ENCODE measurements at places on chromosomes 12 and 14.
A peak's percentile ranks its signal among the peaks of the same experiment; 100 is the strongest.

DNA sequence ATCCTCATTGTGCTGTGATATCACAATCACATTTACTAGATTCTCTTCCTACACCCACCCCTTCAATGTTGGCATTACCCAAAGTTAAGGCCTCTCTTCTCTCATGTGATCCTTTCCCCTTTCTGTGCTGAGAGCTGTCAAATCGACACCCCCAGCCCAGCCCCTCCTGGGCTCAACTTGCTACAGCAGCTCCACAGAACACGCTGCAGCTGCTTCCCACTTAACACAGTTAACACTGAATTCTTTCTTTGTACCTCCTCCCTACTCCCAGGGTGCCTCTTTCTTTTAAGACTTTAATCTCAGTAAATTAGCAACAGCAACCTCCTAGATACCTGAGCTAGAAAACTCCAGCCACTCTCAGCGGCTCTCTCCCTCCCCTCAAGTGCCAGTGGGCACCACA is 17.8 kb downstream of the SPTB start:
- DNase-seq, result no peak

GRCh38 chr14:69880044-69880487 is 850 bp downstream of the SMOC1 start:
- DNase-seq, result peak; percentile 9

- no peak for DNase-seq
These were observed 9.2 kb downstream of the WNT5B start for GRCh38 chr12:1638203-1638602.

DNA sequence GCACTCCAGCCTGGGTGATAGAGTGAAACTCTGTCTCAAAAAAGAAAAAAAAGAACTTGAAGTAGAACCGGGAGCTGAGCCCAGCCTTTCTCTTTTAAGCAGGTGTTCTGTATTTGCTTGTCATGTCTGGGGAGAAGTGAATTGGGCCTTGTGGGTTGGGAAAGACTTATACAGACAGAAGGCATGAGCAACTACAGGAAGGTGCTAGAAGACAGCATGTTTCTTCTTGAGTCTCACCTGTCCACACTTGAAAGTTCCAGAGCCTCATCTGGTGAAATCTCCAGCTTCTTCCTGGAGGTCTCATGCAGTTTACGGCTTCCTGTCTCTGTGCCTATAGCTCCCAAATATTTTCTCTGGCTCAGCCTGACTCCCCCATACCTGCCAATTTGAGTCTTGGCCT is 2.5 kb downstream of the PGAM5 start:
- DNase-seq, result peak; percentile 26

DNA sequence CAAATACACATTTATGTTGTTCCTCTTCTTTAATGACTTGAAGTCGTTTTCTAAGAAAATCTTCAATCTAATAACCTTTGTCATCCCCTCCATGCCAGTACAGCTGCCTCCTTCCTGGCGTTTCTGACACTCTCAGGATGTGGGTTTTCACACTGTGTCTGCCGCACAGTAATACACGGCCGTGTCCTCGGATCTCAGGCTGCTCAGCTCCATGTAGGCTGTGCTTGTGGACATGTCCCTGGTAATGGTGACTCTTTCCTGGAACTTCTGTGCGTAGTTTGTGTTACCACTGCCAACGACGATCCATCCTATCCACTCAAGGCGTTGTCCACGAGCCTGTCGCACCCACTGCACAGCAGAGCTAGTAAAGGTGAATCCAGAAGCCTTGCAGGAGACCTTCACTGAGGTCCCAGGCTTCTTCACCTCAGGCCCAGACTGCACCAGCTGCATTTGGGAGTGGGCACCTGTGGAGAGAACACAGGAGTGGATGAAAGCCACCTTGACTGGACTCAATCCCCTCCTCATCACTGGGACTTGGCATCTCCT is 1095.9 kb downstream of the TMEM121 start:
- peak; percentile 88 for DNase-seq

- DNase-seq, result no peak
These were observed 90.8 kb downstream of the RPS6KA5 start for GRCh38 chr14:90969531-90970166.

GRCh38 chr12:21429994-21430393 is 7.5 kb upstream of the PYROXD1 start:
- DNase-seq, result no peak

GRCh38 chr12:43758247-43758727 is 303 bp downstream of the PUS7L start:
- DNase-seq, result no peak

- DNase-seq, result no peak
These were observed 115.3 kb downstream of the RAD51B start for GRCh38 chr14:67934862-67935261.

DNA sequence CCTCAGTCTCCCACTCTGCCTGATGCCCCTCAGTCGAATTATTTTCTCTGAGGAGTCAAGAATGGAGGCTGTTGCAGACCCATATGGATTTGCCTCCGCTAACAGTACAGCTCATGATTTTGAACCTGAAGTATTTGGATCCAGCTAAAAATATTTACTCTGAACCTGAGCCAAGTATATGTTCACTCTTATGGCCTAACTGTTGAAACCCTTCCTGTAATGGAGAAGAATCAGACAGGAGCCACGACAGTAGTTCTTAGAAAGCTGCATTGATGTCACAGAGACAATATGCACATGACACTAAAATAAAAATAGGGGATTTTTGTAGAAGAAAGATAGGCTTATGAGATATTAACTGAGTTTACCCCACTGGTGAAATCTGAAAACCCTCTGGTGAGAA is 1128.3 kb upstream of the FLRT2 start:
- no peak for DNase-seq

DNA sequence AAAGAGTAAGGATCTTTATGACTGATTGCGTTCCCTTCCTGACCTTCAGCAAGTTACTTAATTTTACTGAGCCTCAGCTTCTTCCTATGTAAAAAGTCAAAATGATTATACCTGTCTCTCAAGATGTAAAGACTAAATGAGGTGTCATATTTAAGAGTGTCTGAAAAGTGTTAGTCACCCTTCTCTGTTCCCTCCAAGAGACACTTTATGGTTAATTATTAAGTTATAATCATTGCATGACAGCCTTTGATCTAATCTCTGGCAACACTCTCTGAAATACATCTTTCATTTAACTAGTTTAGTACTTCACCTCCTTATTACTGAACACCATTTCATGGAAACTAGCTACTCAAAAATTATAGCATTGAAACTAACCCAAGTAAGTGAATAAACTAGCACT is 54.8 kb downstream of the BMAL2 start:
- DNase-seq, result no peak

DNA sequence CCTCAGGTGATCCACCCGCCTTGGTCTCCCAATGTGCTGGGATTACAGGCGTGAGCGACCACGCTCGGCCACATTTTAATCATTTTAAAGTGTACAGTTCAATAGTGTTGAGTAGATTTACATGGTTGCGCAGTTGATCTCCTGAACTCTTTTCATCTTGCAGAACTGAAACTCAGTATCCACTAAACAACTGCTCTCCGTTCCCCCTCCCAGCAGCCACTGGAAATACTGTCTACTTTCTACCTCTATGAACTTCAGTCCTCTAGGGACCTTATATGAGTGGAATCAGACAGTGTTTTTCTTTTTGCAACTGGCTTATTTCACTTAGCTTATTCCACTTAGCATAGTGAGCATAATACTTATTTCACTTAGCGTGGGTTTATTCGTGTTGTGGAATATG is 53.7 kb downstream of the KCTD10 start:
- no peak for DNase-seq

DNA sequence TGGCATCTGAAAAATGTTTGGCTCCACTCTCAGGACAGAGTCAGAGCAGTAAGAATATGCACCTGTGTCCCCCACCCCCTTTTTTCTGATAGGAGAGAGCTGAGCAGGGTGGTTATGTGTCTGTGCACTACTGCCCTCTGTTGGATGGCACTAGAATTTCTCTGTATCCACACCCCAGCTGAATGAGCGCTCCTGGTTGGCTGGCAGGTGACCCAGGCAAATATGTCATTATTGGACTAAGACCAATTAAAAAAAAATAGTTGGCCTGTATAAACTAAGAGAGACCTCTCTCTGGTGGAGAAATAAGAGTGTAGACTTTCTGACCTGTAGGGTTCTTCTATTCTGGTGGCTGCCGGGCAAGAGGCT is 107.0 kb downstream of the PTCSC3 start:
- DNase-seq, result peak; percentile 63

GRCh38 chr12:116324654-116325335 is 47.3 kb upstream of the MED13L start:
- no peak for DNase-seq

GRCh38 chr12:27732281-27732680 is 21.6 kb downstream of the MRPS35 start:
- peak; percentile 19 for DNase-seq

DNA sequence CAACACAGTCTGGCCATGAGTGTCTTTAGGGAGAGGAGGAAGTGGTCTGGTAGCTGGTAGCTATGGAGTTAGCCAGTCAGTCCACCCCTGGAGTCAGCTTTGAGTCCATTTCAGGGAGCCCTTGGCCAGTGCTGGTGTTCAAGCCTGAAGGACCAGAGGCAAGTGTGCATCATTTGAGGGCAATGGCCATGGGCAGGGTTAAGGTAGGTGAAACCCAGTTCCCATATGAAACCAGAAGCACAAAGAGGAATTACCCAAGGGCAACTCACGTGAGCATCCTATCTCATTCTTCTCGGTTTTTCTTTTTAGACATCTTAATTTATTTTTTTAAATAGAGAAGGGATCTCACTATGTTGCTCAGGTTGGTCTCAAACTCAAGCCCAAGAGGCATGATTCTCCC is 61.3 kb upstream of the ACTN1 start:
- DNase-seq, result no peak

GRCh38 chr12:71157601-71158233 is at the start of gene TSPAN8:
Gene TSPAN8, minus strand, starts transcription at chr12:71157999. Its CDS starts 321 bp downstream, at chr12:71157678.
- no peak for DNase-seq

- no peak for DNase-seq
These were observed 7.1 kb upstream of the TDG start for GRCh38 chr12:103958621-103959020.

DNA sequence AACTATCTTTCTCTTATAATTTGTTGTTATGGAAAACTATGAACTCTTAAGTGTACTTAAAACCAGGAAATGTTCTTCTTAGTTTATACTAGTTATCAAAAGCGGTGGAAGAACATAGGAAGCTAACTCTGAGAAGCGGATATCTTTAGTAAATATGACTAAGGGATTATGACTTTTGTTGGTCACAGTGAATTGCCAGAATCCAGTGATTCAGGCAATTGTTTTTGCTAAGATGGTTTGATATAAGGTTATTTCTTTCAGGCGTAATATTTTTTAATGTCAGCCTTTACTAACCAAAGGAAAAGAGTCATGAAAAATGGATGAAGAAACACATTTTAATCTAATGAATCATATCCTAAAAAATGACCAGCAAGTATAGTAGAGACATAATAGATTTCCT is 473.5 kb downstream of the FOXG1 start:
- DNase-seq, result no peak

GRCh38 chr14:74941676-74942097 is 13.7 kb downstream of the PGF start:
- DNase-seq, result peak; percentile 72

DNA sequence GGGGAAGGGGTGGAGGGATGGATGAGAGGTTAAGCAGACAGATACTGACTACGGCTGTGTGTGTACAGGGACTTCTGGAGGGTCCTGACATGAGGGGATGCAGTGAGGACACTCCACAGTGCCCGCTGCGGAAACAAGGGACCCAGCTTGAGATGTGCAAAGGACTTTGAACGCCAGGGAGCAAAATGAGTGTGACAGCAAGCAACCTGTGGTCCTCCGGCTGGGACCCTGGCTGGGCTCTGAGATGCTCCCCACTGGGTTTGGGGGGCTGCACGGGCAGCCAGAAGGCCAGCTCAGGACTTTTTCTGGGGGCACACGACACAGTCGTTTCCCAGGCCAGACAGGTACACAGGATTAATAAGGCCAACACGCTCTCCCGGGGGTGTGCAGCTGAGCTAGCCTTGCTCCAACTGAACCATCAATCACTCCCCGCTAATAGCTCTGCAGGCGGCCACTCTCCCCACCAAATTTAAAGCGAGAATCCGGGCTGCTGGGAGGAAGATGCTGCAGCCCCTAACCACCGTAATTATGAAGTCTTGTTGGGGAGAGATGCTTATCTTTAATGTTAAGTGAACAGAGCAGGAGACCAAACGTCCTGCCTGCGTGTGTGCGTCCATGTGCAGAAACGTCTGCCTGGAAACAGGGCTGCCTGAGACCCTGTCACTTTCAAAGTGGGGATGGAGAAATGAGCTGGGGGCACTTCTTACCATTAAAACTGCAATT is 51.6 kb upstream of the DLK1 start:
- no peak for DNase-seq

- DNase-seq, result peak; percentile 3
These were observed 72.8 kb upstream of the ABCD2 start for GRCh38 chr12:39692258-39692853.

DNA sequence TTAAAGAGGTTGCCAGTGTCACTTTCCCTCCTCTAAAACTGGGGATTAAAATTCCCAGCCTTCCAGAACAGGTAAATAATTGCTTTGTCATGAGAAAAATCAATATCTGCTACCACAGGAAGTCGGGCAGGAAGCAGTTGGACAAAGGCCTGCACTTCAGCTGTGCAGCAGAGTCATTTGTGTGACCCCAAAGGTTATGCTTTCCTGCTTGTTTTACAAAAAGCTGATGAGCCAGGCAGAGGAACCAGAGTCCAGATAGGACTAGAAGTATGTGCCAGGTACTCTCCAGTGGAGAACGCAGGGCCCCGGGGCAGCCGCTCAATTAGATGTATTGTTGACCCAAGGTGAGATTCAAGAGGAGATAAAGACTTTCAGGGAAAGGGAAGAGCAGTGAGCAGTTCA is 117.1 kb upstream of the FRMD6 start:
- no peak for DNase-seq

GRCh38 chr12:98970210-98970609 is 325.1 kb downstream of the APAF1 start:
- no peak for DNase-seq

DNA sequence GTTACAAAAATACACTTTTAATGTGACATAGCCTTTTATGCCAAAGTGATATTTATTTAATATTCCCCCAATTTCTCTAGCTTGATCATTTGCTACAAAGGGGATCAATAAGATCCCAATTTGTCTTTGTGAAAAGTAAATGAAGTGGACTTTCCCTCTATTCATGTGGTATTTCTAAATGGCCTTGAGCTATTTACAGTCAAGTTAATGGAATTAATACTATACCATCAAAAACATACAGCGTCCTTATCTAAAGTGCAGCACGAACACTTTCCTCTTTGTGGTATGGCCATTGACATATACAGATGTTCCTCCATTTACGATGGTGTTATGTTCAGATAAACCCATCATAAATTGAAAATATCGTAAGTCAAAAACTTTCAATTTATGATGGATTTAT is 23.2 kb downstream of the CFL2 start:
- no peak for DNase-seq

DNA sequence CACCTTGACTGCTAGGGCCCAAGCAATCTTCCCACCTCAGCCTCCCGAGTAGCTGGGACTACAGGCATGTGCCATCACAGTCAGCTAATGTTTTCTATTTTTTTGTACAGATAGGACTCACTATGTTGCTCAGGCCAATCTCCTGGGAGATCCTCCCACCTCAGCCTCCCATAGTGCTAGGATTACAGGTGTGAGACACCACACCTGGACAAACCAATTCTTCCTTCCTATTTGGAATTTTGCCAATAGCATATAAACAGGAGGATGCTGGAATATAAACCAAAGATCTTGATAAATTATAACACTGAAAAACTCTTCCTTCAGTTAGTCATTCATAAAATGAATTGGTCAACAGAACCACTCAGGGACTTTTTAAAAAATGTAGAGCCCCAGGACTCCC is 8.4 kb downstream of the ACIN1 start:
- no peak for DNase-seq

- no peak for DNase-seq
These were observed 136.0 kb upstream of the C14orf180 start for GRCh38 chr14:104443391-104444158.

- no peak for DNase-seq
These were observed 136.5 kb downstream of the FBXL14 start for GRCh38 chr12:1457901-1458300.

Data from common myeloid progenitor, CD34-positive (primary cell).